Hippocampal formation (tissue), 2 donors: ENCODE measurements at places on chromosomes 3 and 15.

DNA sequence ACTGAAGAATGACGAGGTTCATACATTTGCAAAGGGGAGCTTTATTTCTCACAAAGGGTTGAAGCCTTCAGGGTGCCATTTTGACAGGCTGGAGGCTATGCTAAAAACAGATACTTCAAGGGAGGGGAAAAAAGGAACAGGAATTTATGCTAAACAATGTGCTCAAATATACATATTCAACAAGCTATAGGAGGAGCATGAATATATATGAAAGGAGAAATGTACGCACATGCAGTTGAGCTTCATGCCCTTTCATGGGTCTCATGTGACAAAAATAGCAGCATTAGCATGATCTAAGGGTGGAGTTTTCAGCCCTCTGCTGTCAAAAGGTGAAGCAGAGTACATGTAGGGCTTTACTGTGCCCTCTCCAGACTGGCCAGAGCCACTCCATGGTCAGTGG, 44.3 kb upstream of the FSIP1 start:
- DNase-seq = no peak

- no peak for DNase-seq
Measured at GRCh38 chr3:32882603-32883025, 64.8 kb downstream of the TRIM71 start.

- DNase-seq = no peak
Measured at GRCh38 chr3:74173090-74173489, 441.4 kb downstream of the CNTN3 start.

DNA sequence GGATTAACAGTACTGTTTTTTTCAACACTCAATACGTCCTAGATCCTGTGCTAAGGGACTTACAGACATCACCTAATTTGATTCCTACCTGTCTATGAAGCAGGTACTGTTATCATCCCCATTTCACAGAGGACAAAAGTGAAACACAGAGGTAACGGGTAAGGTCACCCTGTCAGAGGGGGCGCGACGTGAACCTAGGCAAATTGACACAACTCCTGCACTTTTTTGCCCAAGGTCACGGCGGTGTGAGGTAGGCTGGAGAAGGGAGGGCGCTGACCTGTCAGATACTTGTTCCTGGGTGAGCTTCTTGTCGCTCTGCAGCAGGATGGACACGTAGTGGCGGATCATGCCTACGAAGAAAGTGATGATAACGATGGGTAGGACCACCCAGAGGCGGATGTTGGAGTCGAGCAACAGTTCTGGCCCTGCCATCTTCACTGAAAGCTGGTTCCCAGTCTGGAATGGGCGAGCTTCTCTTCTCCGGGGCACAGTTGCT, 363 bp downstream of the EMC3 start:
- DNase-seq = no peak

GRCh38 chr3:46370839-46371518, at the start of gene CCR5:
Gene CCR5, plus strand, starts transcription at chr3:46370946. Its CDS starts 1,957 bp downstream, at chr3:46372903.
- no peak for DNase-seq

GRCh38 chr3:141454906-141455602, 31.8 kb upstream of the RASA2 start:
- DNase-seq = peak; percentile 48

GRCh38 chr3:49654955-49655556, 19.1 kb upstream of the APEH start:
- no peak for DNase-seq

- no peak for DNase-seq
Measured at GRCh38 chr15:71551566-71551965, 258.8 kb upstream of the NR2E3 start.

GRCh38 chr3:155979746-155980145, 109.3 kb downstream of the GMPS start:
- DNase-seq = no peak

- DNase-seq = no peak
Measured at GRCh38 chr3:172142051-172142863, 102.9 kb downstream of the FNDC3B start.

- DNase-seq = no peak
Measured at GRCh38 chr3:82354228-82354627, 592.8 kb upstream of the GBE1 start.

- DNase-seq = no peak
Measured at GRCh38 chr3:194640829-194641228, 7.6 kb upstream of the TMEM44 start.

- no peak for DNase-seq
Measured at GRCh38 chr3:10223676-10224639, 24.3 kb upstream of the TATDN2 start.

DNA sequence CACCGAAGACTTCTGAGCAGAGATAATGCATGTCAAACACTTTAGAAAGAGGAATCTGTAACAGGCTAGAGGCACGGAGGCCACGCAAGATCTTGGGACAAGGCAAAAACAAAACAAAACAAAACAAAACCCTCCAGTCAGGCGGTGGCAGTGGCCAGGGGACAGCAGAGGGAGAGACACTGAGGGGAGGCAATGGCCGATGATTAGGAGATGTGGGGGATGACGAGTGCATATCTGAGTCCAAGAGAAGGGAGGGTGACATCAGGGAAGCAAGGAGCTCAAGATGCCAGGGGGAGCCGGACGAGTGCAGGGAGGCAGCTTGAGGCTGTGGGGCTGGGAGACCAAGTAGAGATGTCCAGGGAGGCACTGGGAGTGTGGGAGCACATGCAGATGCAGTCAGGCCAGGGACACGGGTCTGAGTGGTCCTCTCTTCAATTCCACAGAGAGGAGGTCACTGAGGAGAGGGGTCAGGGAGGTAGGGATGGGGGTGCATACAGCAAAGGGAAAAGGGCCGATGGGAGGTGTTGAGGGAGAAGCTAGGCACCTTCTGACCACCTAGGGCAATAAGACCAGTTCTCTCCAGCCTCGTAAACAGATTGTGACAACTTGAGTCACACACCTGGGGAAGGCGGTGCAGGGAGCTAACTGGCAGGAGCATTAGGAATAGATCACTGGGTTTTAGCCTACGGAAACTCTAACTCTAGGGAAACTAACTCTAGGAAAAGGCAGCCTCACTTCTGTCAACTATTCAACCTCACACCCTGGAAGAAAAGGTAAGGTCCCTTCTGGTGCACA, 29.6 kb downstream of the SLCO2A1 start:
- no peak for DNase-seq

GRCh38 chr15:75538376-75538775, 40.7 kb downstream of the PTPN9 start:
- DNase-seq = no peak

DNA sequence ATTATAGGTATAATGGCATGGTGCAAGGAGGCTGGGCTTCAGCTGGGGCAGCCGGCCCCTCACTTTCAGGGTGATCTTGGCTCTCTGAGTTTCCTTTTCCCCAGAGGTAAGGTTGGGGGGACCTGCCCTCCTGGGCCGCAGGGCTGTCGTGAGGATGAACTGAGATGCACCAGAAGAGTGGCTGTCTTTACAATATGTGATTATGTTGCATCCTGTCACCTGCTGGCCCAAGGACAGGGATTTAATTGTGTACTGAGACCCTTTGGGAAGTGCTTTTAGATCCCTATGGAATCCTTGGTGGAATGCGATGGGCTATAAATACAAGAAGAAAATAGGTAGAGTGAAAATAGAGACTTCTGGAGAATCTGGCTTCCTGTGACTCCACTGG, 22.1 kb downstream of the ANAPC13 start:
- no peak for DNase-seq

DNA sequence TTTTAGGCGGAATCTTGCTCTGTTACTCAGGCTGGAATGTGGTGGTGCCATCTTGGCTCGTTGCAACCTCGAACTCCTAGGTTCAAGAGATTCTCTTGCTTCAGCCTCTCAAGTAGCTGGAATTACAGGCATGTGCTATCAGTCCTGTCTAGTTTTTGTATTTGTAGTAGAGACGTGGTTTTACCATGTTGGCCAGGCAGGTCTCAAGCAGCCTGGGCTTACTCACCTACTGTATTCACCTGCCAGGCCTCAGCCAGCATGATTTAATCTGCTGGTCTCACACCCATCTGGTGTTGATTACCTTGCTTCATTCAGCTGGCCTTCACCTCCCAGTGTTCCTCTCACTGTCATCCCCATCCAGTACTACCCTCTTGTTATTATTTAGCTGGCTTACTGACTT, 102.0 kb downstream of the IL12A start:
- DNase-seq = no peak

DNA sequence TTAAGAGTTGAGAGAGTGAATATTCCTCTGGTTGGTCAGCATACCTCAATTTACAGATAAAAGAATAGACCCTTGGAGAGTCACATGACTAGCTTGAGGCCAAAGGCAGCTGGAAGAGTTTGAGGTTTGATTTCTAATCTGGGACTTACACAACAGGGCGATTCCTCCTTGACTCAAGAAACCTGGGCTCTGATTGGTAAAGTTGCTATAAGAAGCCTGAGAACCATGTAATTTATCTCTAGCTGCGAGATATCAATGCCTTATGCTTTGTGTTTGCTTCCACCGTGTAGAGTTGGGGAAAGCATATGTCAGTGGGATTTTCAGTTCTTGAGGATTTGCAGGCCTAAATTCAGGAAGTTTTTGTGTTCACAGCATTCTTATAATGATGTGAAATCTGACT, 206.0 kb downstream of the KLHL25 start:
- DNase-seq = no peak

DNA sequence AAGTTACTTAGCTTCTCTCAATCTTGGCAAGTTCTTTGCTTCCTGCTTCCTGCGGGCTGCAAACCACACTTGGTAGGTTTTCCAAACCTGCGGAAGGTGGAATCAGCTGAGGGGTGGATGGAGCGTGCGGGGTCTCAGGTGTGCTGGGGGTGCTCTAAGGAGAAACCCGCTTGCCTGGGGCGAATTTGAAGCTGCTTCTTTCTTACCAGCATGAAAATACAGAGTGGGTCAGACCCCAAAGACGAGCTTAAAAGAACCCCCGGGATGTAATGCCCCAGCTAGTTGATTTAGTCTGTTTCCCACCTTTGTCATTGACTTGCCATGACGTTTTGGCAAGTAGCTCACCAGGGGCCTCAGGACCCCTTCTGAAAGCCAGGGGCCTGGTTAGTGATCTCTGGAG, 28.8 kb upstream of the CORO2B start:
- no peak for DNase-seq

- no peak for DNase-seq
Measured at GRCh38 chr3:124221422-124221821, 229.5 kb upstream of the ROPN1 start.

GRCh38 chr15:58392611-58393161, 39.1 kb upstream of the LIPC start:
- no peak for DNase-seq

DNA sequence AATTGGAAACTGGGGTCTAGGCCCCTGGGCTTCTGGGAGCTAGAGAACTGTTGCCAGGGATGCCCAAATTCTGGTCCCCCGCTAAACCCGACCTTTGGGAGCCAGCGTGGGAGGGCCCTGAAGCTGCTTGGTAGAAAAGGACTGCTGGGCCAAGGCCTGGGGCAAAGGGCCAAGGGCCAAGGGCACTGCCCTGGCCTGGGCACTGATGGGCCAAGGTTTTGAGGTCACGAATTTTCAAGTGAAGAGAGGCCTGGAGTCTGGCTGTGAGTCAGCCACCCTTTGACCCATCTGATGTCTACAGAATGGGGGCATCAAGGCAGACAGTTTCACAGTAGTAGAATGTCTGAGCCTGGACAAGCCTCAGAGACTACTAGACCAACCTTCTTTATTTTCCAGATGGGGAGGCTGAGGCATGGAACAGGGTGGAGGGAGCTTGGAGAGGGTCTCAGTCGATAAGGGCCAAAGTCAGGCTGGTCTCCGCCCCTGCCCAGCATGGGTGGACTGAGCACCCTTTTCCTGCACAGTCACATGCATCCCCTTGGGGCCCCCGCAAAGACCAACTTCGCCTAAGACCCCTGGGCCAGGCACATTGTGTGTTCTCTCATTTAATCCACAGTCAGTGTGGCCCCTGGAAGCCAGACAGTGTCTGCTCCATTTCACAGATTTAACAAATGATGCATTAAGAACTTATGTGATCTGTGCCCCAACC, 66.3 kb downstream of the ATP2B2 start:
- no peak for DNase-seq

DNA sequence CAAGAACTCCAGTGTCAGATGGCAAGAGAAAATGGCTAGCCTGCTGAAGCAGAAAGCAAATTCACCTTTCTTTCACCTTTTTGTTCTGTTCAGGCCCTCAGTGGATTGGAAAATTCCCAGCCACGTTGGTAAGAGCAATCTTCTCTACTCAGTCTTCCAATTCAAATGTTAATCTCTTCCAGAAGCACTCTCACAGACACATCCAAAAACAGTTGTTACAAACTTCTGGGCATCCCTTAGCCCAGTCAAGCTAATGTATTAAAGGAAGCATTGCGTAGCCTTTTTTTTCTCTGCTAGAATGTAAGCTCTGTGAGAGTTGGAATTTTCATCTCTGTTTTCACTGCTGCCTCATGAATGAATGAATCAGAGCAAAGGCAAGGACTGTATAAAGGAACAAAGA, 109.2 kb upstream of the ROBO2 start:
- no peak for DNase-seq

- DNase-seq = no peak
Measured at GRCh38 chr3:188662214-188662613, 508.3 kb downstream of the LPP start.

DNA sequence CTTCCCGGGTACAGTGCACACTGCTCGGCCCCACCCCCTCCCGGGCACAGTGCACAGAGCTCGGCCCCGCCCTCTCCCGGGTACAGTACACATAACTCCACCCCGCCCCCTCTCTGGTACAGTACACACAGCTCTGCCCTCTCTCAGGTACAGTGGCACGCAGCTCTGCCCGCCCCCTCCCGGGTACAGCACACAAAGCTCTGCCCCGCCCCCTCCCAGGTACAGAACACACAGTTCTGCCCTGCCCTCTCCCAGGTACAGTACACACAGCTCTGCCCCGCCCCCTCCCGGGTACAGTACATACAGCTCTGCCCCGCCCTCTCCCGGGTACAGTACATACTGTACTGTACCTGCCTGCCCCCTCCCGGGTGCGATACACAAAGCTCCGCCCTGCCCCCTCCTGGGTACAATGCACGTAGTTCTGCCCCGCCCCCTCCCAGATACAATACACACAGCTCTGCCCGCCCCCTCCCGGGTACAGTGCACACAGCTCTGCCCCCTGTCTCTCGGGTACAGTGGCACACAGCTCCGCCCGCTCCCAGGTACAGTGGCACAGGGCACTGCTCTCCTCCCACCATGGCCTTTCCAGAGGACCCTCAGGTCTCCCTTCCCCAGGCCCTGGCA, 16.4 kb upstream of the PRR20G start:
- no peak for DNase-seq

- no peak for DNase-seq
Measured at GRCh38 chr3:150370122-150370602, 37.9 kb upstream of the TSC22D2 start.

DNA sequence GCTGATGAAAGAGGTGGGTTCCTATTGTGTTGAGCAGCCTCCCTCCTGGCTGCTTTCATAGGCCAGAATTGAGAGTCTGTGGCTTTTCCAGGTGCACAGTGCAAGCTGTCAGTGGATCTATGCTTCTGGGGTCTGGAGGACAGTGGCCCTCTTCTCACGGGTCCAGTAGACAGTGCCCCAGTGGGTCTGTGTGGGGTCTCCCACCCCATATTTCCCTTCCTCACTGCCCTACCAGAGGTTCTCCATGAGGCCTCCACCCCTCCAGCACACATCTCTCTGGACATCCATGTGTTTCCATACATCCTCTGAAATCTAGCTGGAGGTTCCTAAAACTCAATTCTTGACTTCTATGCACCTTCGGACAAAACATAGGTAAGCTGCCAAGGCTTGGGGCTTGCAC, 201.2 kb downstream of the FAM43A start:
- no peak for DNase-seq
